ENCODE measurements at places on chromosomes 4 and X.

GRCh38 chr4:6781561-6781960, 966 bp upstream of the KIAA0232 start:
- no peak for DNase-seq

GRCh38 chr4:16496501-16496900, 270.2 kb upstream of the TAPT1 start:
- no peak for DNase-seq

DNA sequence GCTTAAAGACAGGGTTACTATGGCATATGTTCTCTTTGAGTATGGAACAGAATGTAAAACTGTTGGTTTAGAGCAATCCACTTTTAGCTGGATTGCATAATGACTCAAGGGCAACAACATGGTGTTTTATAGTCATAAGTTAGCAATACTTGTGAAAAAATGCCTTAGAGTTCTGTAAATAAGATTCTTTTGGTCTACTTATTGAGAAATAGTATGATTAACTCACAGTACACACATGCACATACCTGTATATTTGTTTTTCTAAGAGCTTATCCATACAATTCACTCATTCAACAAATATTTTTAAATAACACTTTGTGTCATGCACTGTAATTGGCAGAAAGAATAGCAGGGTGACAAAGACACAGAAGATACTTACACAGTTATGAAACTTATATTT, 1415.5 kb downstream of the PCDH7 start:
- DNase-seq = no peak

- no peak for DNase-seq
Measured at GRCh38 chrX:152445926-152446325, 5.2 kb downstream of the GABRA3 start.

DNA sequence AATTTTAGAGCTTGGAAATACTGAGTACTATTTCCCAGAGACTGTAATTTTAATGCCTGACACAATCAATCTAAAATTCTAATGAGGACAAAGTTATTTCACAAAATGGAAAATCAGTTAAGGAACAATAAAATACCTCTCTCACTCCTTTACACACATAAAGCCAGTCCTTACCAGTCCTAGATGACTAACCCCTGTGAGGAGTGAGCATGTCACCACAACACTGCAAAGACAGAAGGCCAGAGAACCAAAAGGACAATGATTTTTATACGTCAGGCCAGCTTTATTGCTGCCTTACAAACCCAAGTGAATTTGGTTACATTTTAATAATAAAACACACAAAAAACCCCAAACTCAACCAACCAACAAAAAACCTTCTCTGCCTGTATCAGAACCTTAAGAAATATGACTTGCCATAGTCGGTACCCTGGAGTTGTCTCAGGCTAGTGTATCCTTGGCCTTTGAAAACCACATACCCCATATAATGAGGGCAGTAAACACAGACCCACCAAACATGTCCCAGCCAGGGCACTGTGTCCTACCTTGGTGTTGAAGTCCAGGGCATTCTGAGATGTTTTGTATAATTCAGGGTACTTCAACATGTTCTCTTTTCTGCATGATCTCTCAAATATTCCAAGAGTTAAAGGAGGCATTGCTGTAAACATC, 57.6 kb downstream of the SHISA3 start:
- DNase-seq = no peak

- DNase-seq = peak; percentile 64
Measured at GRCh38 chr4:87529187-87529586, at the start of gene SPARCL1. SPARCL1 (minus strand) TSS chr4:87529376; CDS start chr4:87499574, 29,802 bp downstream.

DNA sequence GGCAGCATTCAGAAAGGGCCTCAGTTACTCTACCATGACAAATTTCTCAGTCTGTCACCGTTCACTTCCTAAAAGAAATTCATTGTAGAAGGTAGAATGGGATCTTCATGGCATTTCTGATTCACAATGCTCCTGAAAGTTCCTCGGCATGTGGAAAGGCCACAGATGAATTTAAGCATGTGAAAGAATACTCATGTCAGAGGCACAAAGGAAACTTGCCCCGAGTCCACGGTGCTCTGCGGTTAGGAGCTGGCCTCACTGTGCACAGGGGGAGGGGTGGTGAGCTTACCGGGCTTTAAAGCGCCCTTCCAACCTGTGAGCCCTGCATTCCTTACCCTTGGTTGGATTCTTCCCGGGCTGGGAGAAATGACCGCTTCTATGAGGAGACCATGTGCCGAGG, 9.3 kb downstream of the TKTL1 start:
- peak; percentile 36 for DNase-seq

GRCh38 chr4:41556526-41556925, 18.6 kb downstream of the LIMCH1 start:
- DNase-seq = no peak

DNA sequence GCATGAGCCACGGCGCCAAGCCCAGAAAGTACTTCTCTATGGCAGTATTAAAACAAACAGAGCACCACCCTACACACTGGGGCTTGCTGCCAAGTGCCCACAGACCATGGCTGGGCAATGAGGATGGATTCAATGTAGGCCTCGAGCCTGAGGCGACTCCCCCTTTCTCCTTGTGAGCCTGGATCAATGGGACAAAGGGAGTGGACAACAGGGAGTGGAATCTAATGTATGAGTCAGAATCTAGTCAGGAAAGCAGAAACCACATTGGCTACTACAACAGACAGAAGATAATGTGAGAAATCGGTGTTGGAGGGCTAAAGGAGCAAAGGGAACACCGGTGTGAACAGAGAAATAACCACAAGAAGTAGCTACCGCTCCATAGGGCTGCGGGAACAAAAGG, 37.7 kb upstream of the OCIAD2 start:
- no peak for DNase-seq

GRCh38 chr4:53490965-53491622, 100.2 kb downstream of the LNX1 start:
- peak; percentile 67 for DNase-seq

DNA sequence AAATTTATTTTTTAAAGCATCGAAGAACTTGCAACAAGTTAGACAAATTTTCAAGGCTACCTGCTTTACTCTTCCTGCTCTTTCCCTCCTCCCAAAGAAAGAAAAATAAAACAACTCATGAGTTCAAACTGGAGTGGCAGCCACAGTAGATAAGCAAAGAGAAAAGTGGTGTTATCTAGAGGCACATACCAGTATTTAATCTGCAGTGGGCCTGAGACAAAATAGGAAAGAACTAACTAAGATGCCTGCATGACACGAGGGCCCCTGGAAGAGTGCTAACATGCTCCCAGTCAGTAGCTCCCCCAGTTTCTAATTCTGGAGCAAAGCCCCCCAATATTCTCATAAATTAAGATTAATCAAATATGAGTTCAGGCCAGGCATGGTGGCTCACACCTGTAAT, 7.9 kb downstream of the ARL9 start:
- no peak for DNase-seq

DNA sequence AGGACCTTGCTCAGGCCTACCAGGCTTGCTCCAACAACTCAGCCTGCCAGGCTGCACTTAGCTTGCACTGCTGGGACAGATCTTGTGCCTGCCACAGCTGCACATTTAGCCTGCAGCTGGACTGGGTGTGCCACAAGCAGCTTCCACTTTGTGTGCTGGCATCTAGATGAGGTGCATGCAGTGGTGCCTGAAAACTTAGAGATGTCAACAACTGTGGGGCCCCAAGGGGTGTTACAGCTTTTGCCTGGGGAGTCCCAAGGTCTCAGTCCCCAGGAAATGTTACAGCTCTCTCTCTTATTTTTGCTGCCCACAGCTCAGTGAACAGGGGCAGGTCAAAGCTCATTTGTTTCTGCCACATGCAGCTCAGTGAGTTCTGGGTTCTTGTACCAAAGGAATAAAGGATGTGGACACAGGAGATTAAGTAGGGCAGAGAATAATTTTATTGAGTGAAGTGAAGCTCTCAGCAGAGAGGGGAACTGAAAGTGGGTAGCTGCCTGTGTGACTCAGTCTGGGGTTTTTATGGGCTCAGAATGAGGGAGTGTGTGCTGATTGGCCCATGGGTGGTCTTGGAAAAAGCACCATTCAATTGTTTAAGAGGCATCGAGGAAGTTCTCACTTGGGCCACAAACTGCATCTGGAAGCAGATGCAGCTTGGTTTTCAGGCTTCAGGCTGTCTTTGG, 828.3 kb downstream of the TECRL start:
- DNase-seq = no peak
